Erythroblast (primary cell): ENCODE measurements at places on chromosomes 6 and 20.

DNA sequence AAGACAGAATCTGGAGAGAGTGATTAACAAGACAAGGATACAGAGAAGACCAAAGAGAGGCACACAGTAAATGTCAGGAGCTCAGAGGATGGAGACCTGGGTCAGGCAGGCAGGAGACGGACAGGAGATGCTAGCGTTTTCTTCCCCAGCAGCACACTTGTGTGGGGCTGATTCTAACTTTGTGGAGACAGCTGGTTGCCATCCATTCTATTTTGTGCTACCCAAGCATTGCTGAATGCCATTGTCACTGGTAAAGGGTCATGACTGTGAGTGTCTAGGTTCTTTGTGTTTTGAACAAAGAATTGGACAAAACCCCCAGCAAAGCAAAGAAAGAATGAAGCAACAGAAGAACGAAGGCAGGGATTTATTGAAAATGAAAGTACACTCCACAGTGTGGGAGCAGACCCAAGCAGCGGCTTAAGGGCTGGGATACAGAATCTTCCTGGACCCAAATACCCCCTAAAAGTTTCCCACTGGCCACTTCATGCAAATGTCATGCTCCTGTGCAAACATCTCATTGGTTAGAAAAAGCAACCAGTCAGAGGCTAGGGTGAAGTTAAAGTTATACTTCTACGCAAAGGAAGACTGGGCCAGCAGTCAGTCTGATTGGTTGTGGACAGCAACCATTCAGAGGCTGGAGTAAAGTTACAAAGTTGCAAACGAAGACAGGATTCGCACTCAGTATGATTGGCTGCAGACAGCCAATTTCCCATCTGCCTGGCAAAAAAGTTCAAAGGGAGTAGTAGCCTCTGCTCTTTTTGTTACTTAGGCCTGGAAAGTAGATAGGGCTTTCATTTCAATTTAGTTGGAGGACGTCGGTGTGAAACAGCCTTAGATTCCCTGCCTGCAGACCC is 17.5 kb downstream of the PTK7 start:
- no peak for DNase-seq

- DNase-seq, result no peak
Observed at GRCh38 chr6:139858429-139858828, 484.0 kb upstream of the CITED2 start.

- DNase-seq, result no peak
Observed at GRCh38 chr20:33119725-33120720, 40.6 kb downstream of the BPIFB4 start.

GRCh38 chr20:18669241-18670019 is 81.6 kb downstream of the DTD1 start:
- DNase-seq, result no peak

DNA sequence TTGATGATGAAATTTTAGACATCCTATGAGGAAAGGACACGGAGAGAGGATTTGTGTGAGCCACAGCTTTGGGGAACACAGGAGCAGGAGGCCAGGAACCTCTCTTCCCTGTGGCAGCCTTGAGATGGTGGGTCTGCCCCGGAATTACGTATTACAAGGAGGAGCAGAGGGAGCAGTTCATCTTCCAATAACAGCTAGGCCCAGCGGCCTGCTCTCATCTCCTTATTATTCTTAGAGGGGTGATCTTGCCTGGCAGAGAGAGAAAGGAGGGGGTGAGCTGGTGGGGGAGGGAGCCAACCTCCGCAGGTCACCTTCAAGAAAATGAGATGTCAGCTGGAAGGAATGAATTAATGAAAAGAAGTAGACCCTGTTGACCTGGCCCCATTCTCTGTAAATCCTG is 305.8 kb downstream of the LRFN2 start:
- no peak for DNase-seq
